Globus pallidus (tissue), 1 donor: ENCODE measurements at places on chromosomes 16 and 17.

DNA sequence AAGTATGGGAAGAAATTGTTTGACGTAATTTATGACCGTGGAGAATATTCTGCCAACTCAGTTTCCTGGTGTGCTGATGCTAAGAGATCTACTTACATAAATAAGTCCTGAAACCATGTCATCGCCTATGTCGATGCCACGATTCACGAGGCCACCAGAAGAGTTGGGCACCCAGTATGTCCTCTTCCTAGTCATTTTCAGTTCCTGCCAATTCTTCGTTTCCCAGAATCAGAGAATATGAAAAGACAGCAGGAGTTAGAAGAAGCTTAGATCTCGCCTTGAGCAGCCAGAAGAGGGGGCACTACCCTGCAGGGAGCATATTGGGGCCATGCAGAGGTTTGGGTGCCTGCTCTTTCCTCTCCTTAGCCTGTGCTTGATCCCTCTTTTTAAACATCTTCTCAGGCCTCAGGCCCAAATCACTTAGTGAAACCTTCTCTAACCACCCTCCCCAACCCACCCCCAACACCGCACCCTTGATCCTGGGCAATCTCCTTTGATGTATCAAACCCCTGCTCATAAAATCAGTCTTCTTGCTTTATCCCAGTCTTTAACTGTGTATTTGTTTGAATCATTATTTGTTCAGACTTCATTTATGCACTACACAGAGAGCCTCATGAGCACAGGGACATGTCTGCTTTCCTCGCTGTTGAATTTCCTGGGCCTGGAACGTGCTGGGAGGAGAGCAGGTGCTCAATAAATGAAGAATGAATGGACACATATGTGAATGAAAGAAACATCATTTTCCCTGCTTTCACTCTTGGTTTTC is 12.2 kb upstream of the LONP2 start:
- no peak for DNase-seq

GRCh38 chr17:80168371-80168770 is 1.5 kb upstream of the CARD14 start:
- DNase-seq = no peak

DNA sequence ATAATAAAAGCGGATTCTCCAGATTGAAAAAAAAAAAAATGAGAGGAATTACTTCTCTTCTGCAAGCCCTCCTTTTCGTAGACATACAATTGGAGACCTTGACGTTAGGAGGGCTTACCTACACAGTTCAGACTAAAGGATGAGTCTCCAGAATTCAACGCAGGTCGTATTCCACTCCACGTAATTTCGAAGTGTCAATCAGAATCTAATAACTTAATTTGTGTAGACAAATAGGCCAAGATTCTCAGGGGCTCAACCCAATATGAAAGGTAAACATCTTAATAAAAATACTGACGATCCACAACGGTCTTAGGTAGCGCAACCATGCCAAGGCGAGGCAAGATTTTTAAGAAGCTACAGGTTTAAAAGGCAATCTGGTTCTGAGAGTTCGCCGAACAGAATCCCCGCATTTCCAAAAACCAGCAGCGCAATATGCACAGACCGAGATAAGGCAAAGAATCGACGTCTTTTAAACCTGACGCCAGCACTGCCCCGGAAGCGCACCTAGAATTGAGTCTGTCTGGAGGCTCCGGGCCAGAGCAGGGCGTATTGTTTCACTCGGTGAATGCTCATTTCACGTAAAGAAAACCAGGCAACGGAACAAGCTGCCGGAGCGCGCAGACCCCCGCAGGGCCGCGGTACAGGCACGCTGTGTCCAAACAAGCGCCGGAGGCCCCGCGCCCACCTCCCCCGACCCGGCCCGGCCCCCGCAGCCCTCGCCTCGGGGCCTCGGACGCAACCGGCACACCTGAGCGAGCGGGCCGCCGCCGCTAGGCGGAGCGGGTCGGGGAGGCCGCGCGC is 623 bp downstream of the MBTPS1 start:
- no peak for DNase-seq

- no peak for DNase-seq
These were observed 7.4 kb downstream of the PRKCA start for GRCh38 chr17:66309793-66310192.

DNA sequence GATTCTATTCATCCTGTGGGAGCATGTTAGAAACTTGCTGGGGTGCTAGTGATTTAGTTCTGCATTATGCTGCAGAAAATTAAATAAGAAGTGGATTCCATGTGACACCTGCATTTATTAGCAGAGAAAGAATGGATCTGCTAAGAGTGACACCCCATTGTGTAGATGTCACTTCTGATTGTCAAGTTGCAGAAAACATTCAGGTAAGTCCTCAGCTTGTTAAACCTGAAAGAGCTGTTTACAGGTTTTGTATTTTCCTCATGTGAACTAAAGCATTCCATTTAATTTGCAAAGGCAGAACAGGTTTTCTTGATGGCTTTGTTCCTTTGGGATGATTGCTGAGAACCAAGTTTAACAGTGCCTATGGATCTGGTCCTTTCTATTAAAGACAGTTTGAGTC is 238.7 kb downstream of the ABCC12 start:
- no peak for DNase-seq

DNA sequence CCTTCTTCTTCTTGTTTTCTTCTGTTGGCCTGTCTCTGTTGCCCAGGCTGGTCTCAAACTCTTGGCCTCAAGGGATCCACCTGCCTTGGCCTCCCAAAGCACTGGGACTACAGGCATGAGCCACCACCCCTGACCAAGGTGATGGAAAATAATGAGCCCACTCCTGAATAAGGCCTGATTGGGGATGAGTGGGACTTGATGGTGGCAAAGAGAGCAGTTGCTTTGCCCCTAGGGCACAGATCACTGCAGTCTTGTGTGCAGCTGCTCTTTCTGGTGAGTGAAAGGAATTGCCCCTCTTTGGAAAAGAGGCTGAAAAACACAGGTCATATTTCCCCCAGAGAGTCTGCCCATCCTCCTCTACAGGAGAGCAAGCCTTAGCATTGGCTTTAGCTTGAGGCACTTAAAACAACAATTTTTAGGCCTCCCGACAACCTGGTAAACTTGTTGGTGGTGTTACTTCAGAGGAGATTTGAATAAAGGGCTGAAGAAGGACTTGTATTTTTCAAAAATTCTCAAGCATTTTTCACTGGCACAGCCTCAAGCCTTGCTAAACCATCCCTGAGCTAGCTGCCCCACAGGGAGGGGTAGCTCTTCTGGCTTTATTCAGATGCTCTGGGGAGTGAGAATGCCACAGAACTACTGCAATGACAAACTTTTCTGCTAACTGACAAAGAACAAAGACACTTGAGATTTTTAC is 6.1 kb upstream of the PDP2 start:
- no peak for DNase-seq

- no peak for DNase-seq
These were observed 33.4 kb downstream of the RBFOX1 start for GRCh38 chr16:7366041-7366440.

DNA sequence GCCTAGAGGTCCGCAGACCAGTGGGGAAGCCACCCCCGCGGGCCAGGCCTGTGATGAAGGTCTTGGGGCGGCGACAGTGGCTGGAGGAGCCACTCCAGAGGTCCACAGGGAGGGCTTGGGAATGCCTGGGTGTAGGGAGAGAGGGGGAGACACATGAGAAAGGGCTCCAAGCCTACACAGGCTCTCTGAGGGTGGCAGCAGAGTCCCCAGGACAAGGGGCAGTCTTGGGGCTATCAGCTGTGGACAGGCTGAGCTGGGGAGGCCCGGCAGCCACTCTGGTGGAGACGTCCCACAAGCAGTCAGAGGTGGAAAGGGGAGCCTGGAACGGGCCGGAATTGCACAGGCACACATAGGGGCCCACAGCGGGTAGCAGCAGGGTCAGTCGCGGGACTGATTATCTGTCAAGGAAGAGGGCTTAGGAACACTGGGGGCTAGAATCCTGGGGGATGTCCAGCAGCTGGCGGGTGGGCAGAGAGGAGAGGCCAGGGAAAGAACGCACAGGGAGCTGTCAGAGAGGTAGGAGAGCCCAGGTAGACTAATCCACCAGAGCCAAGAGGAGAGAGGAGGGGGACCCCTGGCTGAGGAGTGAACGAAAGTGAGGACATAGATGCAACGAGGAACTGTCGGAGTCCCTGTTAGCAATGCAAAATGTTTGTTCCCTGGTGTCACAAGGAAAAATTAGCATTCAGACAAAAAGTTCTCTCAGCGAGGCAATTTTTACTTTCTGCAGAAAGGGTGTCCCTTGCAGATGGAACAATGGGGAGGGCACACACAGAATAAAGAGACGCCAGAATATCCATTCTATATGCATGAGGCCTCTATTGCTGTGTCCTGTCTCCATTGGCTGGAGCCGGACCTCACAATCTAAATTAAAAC is 93.9 kb upstream of the DNAH17 start:
- DNase-seq = no peak

DNA sequence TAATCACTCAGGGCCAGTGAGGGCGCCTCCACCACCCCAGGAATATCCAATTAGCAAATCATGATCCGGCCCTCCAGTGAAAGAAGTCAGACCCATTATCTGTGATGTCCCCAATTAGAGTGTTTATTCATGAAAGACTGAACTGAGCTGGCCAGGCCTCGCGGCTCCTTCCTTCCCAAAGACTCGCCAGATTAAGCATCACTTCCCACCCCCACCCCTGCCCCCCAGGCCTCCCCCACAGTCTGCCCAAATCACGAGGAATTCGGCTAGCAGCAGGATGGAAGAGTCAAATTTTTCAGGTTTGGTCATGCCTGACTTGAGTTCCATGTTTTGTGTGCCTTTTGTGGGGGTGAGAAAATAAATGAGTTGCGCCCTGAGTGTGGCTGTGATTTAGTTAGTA is 298.4 kb upstream of the SALL1 start:
- DNase-seq = no peak

DNA sequence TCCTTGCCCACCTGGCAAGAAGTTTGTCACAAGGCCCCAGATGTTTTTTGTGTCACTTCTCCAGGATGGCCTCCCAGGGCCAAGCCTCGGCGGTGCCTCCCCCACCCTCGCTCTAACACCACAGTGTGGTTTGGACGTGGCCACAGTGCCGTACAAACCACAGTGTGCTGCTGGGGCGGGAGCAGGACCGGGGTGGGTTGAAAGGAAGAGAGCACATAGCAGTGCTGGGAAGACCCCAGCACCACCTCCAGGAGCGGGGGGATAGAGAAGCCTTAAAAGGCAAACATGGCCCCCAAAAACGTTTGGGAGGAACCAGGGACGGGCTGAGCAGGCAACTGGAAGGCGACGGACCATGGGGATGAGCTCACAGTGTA is 5.0 kb upstream of the BCL6B start:
- no peak for DNase-seq

GRCh38 chr16:47073223-47074155 is 70.3 kb downstream of the NETO2 start:
- DNase-seq = no peak

DNA sequence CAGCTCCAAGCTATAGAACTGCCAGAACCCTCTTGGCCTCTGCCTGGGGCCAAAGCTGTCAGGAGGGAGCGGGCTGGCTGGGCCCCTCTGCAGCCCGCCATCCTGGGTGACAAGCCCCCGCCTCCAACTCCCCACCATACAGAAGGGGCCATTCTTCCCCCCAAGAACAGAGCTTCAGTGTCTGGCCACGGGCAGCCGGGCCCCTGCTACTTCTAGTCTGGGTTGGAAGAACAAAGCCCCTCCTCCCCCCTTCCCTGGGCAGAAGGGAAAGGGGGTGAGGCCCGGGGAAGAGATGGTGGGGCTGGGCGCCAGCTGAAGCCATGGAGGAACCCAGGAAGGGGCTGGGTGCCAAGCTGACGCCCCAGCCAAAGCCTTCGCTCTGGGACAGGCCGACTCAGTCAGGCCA is 9.0 kb downstream of the NAT9 start:
- DNase-seq = peak; percentile 98

DNA sequence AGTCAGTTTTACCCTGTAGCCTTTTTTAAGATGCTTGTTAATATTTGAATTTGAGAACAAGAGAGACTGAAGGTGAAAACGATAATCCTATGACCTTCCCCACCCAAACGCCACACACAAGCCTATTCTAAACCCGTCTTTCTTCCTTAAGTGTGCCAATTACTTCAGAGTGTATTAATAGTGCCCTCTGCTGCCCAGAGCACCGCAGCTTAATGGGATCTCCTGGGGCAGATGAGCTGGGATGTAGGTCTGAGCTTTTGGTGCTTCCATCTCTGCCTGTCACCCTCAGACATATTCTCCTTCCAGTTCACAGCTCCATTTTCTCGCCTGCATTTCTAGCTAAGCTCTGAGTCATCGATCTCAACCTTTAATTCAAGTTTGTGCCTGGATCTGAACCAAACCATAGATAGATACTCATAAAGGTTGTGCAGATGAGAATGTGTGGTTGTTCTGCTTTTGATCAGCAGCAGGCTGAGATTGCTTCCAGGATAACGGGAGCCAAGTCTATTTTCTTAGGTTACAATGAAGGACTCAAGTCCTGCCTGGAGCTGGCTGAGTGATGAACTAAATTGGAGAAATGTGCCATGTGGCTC is 46.4 kb upstream of the CDH13 start:
- peak; percentile 81 for DNase-seq

- no peak for DNase-seq
These were observed 18.1 kb downstream of the IRF8 start for GRCh38 chr16:85917012-85917411.

DNA sequence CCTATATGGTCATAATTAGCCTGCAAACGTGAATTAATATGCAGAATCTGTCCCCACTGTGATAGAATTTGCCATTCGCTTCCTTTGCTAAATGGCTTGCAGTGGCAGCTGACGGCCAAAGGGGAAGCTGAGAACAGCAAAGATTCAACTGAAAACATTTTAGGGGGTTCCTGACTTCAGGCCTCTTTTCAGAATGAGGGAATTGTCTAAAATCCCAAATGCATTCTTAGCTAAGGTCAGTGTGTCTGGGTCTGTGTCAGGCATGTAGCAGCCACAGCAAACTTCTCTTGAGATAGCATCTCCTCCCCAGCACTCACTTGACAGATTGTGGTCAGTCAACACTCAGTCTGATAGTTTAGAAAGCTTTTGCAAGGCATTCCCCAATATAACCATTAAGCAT is 701.1 kb downstream of the WWOX start:
- DNase-seq = no peak

DNA sequence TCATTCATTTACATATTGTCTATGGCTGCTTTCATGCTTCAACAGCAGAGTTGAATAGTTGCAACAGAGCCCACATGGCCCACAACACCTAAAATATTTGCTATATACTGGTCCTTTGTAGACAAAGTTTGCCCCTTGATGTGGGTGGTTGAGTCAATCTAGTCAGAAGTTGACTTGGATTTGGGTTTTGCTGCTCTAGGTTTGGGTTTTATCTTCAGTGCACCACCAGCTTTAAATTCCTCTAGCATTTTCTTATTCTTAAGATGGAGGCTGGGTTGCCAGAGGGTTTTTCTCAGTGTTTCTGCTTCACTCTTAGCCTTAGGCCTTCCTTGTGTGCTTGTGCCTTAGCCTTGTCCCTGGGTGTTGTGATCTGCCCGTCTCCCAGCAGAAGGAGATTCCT is 51.0 kb downstream of the CCDC182 start:
- DNase-seq = no peak

- DNase-seq = no peak
These were observed 127.9 kb downstream of the COPRS start for GRCh38 chr17:31731118-31731517.
